Left hindlimb (tissue), 1 donor: ENCODE measurements at places on chromosomes 1 and 21.

DNA sequence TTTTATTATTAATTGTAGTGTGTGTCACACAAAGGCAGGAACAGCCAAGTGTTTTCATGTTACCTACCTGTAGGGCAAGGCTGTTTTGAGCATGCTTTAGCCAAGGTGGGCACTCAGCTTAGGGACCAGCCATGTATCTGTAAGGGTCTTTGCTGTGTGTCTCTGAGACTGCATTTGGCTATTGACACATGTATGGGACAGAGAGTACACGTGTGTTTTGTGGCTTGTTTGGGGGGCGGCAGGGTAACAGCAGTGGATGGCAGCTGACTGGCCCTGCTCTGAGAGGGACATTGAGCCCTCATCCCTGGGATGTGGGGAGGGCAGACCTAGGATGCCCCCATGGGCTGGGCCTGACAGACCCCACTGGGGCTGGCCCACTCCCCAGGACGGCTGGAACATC lies 6.9 kb downstream of the CATSPER4 start:
- DNase-seq: no peak

- no peak for DNase-seq
Measured at GRCh38 chr1:230365723-230366307, 60.3 kb downstream of the PGBD5 start.

DNA sequence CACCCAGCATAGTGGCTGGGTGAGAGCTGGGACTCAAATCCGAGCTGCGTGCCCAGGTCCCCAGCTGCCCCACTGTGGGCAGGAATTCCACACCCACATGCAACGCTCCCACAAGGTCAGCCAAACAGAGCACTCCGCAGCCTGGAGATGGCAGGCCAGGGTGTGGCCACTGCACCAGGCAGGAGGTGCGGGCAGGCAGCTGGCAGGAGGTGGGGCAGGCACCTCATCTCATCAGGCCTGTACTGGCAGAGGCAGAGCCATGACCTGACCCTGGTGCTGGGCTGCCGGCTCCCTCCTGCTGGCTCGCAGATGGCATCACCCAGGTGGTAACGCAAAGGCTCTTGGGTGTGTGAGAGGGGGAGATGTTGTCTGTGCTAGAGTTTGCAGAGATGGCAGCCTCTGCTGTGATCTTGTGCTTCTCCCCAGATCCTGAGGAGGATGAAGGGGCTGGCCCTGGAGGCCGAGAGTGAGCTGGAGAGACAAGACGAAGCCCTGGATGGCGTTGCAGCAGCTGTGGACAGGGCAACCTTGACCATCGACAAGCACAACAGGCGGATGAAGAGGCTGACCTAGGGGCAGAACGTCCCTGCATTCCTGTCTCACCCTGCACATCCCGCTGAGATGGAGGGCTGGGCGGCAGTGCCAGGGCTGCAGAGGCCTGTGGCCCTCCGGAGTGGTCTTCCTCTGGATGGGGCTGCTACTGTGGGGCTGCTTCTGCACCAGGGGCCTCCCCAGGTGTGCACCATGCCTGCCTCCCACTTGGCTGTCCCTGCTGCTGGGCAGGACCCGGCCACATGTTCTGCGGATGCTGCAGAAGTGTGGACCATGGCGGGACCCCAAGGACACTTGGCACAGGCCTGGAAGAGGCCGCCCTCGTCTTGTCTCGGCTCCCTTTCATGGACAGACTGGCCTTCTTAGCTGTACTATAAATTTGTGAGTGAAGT lies 35.1 kb upstream of the PRSS38 start:
- DNase-seq: no peak

GRCh38 chr1:198162091-198162767 lies 5.4 kb downstream of the NEK7 start:
- no peak for DNase-seq

GRCh38 chr1:156926175-156926574 lies 5.7 kb downstream of the LRRC71 start:
- peak; percentile 58 for DNase-seq

- DNase-seq: no peak
Measured at GRCh38 chr21:32131960-32132359, 146.9 kb downstream of the MIS18A start.
